ENCODE measurements at places on chromosomes 3 and 15. TPM values are rescaled to one million over a fixed set of nuclear protein-coding genes. Genes with fewer than 3 reads are reported as not detected.

Gene ZPLD1
- total RNA-seq, result not detected

Gene PAQR9
- 18.4 TPM for total RNA-seq

Gene RBP2
- total RNA-seq, result not detected

Gene KCNH8
- 0.07 TPM for total RNA-seq

Gene GOLGA6L6
- not detected for total RNA-seq

All from heart right ventricle (tissue), 16 donors.